ENCODE measurements at places on chromosomes 16 and 17.

DNA sequence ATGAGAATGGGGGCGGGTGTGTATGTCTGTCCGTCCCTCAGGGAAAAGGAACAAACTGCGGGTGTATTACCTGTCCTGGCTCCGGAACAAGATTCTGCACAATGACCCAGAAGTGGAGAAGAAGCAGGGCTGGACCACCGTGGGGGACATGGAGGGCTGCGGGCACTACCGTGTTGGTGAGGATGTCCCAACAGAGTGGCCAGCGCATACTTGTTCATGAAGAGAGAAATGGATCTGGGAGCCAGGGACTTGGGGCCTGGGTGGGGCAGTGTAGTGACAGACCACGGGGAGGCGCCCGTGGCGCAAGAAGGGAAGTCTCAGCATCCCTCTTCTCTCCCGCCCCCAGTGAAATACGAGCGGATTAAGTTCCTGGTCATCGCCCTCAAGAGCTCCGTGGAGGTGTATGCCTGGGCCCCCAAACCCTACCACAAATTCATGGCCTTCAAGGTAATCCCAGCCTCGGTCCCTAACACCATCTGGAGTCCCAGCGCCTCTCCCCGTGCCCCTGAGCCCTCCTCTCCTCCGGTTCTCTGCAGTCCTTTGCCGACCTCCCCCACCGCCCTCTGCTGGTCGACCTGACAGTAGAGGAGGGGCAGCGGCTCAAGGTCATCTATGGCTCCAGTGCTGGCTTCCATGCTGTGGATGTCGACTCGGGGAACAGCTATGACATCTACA, 3.5 kb upstream of the C17orf107 start:
- DNase-seq, result peak; percentile 28

DNA sequence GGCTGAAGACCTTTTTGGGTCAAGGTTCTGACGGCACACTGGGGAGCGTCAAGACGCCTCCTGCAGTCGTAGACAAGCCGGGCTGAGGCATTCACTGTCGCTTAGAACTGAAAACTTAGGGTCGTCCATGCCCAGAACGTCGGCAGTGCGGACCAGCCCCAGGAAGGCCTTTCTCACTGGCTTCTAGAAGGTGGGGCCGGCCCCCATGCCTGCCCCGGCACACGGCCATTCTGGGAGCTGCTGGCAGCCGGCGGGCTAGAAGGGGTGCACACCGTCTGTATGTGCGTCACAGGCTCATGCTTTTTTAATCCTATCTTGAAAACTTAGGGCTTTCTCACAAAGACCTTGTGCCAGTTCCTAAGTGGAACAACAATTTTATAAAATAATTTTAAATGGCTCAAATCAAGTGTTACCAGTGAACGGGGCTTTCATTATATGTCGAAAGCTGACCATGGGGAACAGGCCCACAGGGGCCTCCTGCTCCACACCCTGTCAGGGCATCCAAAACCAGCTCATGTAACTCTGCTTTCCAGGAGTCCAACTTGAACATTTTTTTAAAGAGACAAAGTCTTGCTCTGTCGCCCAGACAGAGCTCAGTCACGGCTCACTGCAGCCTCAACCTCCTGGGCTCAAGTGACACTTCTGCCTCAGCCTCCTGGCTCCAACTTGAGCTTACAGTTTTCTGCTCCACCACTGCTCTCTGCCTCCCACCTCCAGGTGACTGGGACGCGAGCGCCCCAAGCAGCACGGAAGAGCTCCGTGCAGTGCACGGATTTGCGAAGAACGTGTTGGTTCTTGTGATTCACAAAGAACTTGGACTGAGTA, 111.2 kb downstream of the ANKRD11 start:
- DNase-seq, result no peak

DNA sequence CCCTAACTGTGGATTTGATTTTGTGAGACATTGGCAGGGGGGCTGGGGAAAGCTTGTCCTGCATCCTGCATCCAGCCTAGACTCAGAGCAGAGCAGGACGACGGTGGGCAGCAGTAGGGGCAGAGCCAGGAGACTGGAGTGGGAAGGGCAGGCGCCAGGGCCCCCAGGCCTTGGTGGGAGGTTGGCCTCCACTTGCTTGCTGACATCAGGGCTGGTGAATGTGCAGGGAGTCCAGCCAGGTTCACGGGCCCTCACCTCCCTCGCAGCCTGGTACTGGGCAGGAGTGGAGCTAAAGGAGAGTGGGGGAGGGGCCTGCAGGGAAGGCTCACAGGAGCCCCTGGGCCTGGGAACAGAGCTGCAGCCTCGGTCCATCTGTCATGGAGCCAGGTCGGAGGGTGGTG, 2.2 kb upstream of the SMTNL2 start:
- DNase-seq, result no peak

DNA sequence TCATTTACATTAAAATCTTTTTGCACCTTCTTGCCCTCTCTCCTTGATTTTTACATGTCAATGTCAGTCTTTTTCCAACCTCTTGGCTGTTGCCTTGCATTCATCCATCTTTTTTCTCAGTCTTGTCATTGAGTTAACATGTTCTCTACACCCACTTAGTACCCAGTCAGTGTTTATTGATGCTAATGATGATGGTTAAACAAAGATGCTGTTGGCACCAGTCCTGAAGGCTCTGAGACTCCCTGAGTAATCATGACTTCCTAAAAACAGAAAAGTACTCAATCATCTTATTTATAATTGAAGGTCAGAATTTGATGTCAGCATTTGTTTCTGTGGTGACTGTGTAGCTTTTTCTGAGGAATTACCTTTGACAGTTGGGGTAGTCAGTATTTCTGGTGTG, 104.5 kb downstream of the NLK start:
- DNase-seq, result no peak

DNA sequence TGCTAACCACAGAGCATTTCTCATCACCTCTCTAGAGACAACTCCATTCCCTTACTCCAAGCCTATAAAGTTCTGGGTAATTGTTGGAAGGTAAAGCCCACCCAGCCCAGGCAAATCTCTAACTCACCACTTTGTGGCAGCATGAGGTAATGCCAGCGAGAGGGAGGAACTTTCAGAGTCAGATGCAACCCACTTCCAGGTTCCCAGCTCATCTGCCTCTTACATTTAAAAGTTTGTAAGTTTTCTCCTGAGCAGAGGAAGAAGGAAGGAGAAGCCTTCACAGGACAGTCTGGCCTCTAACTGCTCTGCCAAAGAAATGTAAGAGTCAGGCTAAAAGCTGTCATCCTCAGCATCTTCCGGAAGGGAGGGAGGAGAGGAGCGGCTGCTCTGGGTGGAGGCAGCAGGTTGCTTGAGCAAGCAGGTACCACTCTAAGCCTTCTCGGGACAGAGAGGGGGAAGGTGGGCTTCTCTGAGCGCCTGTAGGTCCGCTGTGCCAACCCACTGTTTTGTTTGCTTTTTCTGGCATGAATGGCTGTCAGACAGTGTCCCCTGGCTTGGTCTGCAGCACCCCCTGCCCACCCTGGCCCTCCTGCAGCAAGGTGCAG, 1.0 kb downstream of the ZNF319 start:
- DNase-seq, result no peak

DNA sequence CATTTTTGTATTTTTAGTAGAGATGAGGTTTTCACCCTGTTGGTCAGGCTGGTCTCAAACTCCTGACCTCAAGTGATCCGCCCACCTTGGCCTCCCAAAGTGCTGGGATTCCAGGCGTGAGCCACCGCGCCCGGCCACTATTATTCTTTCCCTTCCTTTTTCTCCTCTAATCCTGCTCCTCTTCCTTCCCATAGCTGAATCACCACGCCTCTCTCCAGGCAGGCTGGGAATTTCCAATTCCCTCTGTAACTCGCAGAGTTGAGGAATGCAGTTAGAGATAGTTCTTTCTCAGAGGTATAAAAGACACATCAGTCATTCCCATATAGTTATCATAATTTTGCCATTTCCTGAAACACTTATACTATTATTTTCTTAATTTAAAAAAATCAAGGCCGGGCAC, 11.2 kb downstream of the METTL16 start:
- no peak for DNase-seq

GRCh38 chr17:28725166-28725659, 820 bp downstream of the TLCD1 start:
- no peak for DNase-seq

GRCh38 chr16:55437625-55438024, 41.4 kb upstream of the MMP2 start:
- no peak for DNase-seq

DNA sequence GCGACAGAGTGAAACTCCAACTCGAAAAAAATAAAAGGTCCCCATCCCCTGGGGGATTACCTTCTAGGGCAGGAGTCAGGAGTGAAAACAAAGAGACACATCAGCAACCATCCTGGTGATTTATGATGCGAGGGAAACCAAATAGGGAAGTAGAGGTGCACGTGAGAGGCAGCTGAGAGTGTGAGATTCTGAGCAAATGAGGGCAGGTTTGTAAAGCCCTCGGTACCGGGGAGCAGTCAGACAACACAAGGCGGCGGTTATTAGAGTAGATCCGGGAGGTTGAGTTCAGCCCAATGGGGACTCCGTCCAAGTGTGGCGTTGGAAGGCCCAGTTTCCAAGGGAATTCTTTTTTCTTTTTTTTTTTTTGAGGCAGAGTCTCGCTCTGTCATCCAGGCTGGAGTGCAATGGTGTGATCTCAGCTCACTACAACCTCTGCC, 7.4 kb upstream of the ARMC7 start:
- DNase-seq, result no peak

- DNase-seq, result no peak
Observed at GRCh38 chr17:63515426-63515825, 7.7 kb upstream of the KCNH6 start.

DNA sequence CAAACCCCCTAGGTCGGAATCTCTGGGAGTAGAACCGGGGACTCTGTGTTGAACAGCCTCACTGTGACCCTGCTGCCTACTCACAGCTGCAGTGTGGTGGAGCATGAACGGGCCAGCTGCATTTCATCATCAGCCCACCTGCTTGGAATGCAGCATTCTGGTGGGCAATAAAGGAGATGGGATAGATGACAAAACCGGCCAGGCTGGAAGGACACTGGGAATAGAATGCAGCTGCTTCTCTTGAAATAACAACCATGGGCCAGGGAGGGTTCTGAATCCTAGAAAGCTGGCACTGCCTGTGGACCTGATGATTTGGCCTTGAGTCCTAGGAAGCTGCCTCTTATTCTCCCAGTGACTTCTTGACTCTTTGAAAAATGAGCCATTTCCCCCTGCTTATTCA, 23.5 kb downstream of the CFAP97D1 start:
- DNase-seq, result no peak

DNA sequence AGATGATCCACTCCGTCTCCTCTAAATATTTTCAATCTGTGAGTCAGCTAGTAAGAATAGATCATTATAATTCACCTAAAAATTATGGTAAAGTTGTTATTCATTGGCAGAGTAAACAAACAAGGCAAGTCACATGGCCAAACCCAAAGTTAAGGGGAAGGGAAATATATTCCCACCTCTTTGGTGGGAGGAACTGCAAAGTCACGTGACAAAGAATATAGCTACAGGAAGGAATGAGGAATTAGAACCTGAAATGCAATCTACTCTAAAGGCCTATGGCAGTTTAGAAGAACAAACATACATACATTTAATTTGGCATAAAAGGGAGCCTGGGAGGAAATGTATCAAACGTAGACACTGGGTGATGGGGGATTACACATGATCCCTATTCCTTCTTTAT, 48.9 kb downstream of the NOG start:
- DNase-seq, result no peak

- no peak for DNase-seq
Observed at GRCh38 chr17:74863420-74864296, 4.0 kb upstream of the GRIN2C start.

DNA sequence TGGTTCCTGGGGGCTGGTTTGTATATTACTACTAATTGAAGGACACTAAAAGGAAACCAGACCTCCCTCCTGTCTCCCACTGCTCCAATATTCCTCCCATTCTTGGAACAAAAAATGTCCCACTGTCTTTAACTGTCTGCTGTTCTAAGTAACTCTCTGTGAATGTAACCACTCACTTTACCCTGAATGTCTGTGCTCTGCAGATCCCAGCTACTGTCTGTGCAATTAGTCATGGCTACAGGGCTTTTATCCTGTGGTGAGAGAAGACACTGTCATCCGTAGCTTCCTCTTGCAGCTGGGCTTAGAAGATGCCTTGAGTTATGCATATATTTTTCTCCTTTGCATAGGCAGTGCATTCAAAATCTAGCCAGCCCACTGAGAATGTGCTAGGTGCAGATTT, 853.8 kb downstream of the CDH8 start:
- DNase-seq, result no peak

GRCh38 chr17:4135489-4135888, 7.3 kb downstream of the ZZEF1 start:
- DNase-seq, result no peak

- no peak for DNase-seq
Observed at GRCh38 chr17:38320482-38320881, 23.3 kb downstream of the GPR179 start.

- DNase-seq, result no peak
Observed at GRCh38 chr17:55510986-55511721, at the start of gene SMIM36. Gene SMIM36 (minus strand): TSS chr17:55511452.

- no peak for DNase-seq
Observed at GRCh38 chr17:31674305-31674704, 184.7 kb downstream of the COPRS start.

DNA sequence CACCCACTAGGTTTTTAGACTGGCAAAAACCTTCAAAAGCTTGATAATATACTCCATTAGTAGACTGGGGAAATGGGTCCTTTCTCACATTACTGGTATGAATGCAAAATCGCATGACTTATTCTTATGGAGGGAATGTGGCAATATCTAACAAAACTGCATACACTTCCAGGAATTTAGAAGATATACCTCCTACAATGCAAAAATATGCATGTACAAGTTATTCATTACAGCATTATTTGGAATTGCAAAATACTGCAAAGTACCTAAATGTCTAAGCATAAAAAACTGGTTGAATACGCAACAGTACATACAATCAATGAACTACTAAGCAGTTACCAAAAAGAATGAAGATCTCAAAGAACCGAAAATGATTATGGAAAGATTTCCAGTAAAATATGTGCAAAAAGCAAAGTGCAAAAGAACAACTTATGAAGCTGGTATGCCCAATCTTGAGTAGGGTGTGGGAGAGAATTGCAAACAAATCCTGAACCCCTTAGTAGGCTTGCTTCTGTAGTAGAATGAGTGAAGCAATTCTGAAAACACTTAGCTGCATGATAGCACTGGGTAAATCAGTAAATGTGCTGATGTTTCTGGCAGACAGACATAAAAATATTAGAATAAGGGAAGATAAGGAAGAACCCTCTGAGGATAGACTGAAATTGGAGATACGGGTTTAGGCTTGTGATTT, 180.1 kb downstream of the PARN start:
- no peak for DNase-seq

DNA sequence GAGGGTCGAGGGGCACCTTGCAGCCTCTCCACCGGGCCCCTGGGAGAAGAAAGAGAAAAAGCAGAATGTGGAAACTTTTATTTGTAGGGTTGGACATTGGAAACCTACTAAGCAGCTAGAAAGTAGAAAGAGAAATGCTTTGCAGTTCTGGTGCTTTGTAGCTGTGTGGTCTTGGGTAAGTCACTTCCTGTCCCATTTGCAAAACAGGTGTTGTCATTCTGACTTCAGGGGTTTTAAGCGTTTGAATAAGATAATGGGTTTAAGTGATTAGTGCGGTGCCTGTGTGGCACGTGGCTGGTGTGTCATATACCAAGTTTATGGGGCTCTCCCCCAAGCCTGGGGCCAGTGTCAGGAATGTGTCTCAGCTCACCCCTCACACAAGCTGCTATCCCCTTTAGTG, 1.6 kb downstream of the CA4 start:
- no peak for DNase-seq

- no peak for DNase-seq
Observed at GRCh38 chr16:25875956-25876598, 184.3 kb downstream of the HS3ST4 start.
